ENCODE measurements at places on chromosomes 7 and 10.

DNA sequence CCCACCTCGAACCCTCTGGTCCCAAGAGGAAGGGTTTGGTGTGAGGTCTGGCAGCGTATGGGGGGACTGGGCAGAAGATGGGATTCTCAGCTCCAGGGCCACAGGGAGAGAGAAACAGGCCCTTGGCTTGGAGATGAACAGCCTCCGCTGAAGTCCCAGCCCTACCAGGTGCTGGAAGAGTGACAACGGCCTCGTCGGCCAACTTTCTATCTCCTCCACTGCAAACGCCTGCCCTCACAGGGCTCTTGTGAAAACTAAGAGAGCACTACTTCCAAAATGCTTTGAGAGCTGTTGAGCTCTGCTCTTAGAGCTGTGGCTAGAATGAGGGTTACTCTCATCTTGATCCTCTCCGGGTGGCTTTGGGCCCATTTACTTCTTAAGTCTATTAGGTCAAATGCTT lies 63.5 kb downstream of the AFAP1L2 start:
- no peak for DNase-seq

GRCh38 chr7:117505238-117505637 lies 25.4 kb downstream of the CFTR start:
- DNase-seq: no peak

DNA sequence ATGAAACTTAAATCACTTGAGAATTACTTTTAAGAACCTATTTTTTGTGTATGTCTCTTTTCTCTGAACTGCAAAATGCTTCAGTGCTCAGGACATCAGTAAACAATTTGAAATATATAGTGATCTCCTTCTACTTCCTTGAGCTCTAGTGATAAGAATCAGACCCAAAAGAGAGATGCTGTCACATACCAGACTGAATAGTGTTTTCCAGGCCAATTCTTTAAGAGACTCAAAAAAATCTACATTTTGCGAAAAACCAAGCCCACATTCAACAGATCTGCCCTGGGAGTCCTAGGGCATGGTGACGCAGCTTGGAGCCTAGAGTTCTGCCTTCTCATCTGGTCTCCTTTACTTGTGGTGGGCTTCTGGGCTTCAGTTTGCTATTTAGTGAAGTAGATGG lies 72.1 kb upstream of the SLC13A1 start:
- DNase-seq: no peak

DNA sequence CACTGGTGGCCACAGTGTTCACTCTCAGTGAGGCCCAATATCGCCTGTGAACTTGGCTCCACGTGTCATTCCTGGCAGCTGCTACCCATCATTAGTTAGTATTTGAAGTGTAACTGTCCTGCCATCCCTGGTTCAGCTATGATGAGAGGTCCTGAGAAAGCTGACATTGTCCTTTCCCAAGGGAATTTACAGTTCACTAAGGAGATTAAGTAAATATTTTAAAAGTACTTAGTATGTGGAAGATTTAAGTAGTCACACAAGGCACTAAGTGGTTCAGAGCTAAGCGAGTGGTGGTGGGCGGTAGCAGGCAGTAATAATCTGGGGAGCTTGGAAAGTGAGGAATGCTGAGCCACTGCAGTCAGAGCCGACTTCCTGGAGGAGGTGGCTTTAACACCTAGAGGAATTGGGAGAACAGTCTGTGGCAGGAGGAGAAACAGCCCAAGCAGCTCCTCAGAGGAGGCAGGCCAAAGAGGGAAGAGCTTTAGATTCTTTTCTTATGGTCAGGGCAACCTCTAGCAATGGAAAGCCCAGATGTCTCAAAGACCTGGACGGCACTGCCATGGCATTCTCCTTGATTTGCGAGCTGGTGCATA lies 519.7 kb downstream of the LRMDA start:
- DNase-seq: no peak

DNA sequence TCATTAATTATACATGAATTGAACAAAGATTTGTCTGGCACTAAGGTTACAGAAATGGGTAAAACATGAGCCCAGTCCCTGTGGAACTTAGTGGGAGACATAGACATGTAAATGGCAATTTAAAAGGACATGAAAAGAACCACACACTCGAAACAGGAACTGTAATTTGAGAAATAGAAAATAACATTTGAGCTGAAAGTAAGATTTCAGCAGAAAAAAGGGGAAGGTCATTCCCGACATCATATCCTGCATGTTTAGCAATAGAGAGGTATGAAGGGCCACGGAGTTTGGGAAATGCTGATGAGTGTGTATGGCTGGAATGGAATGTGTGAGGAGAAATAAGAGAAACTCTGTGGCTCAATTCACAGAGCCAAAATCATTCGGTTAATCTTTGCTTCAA lies 175.4 kb upstream of the AHR start:
- DNase-seq: no peak

DNA sequence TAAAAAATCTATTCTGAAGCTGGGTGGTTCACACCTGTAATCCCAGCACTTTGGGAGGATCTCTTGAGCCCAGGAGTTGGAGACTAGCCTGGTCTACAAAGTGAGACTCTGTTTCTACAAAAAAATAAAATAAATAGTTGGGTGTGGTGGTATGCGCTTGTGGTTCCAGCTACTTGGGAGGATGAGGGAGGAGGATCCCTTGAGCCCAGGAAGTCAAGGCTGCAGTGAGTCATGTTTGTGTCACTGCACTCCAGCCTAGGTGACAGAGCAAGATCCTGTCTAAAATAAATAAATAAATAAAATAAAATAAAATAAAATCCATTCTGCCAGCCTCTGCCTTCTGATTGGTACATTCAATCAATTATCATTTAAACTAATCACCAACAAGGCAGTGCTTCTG lies 17.5 kb downstream of the ZNF33A start:
- no peak for DNase-seq

- DNase-seq: no peak
Measured at GRCh38 chr7:118938845-118939244, 714.3 kb downstream of the ANKRD7 start.

- no peak for DNase-seq
Measured at GRCh38 chr10:119694608-119695007, 31.2 kb upstream of the INPP5F start.

GRCh38 chr10:103752680-103753248 lies 102.6 kb downstream of the SH3PXD2A start:
- no peak for DNase-seq

DNA sequence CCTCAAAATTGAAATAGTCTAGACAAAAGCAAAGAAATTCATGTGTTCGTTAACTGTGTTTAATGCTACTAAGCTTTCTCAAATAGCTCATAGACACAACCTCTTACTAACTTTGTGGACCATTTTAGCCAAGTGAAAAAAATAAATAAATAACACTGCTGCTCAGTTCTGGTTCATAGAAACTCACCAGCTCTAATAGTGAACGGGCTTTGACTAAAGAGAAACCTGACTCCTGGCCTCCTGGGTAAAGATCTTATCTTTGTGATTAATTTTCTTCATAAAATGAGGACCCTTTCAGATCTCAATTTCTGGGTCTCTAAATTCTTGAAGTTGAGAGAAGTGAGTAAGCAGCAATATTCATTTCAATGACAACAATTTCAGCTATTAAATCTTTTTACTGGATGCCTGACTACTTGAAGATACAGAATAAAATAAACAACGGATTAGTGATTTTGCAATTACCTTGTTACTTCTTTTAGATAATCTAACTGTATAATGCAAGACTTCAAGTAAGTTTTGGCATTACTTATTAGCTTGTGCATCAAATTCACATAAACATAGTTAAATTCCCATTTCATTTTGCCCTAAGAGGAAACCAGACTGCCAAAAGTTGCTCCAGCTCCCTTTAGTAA lies 3.1 kb downstream of the CADPS2 start:
- no peak for DNase-seq

GRCh38 chr7:120927454-120928103 lies 23.0 kb upstream of the ING3 start:
- DNase-seq: no peak

GRCh38 chr7:1548438-1548831 lies 7.6 kb downstream of the TMEM184A start:
- no peak for DNase-seq

DNA sequence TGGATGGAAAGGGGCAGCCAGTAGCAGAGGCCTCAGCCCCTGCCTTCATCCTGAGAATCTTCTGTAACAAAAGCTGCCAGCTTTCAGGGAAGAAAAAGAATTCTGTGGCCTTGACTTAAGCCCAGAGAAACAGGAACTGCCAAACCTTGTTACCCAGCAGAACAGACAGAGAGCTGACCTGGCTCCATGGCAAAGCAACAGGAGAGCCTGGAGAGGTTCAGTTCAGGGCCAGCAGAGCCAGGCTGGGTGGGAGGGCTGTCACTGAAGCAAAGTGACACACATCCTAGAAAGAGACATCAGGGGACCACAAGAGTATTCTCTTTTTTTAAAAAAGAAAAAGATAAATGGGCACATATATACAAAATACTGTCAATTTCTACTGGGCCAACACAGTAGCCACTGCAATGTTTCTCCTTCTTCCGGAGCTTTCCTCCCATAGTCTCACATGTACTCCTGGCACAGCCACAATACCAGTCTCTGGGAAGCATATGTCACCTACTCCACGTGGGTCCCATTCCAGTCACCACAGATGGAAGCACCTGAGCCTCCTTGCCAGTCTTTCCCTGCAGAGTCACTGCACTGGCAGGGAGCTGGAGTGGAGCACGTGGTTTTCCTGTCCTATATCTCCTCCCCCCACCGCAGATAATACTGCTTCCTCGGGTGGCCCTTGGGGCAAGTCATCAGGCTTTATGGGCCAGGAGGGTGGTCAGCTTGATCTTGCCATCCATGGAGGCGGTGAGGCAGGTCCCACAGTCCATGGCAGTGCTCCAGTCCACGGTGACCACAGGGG lies 15.2 kb upstream of the CYREN start:
- peak; percentile 54 for DNase-seq

- DNase-seq: no peak
Measured at GRCh38 chr7:8094164-8095140, 125.9 kb downstream of the GLCCI1 start.

DNA sequence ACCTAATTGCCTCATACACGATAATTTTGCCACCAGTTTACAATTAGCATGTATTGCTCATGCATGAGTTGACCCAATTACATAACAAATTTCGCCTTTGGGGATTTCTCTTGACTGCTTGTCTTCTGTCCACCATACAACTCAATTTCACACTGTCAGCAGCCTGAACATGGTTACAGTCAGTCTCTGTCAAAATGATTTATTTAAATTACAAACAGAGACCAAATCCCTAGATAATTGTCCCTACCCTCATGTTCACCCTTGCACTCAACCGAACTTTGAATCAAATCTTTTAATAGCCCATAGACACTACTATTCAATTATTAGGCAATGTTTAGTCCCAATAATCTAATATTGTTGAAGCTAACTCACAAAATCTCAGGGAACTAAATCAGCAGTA lies 59.7 kb upstream of the NEBL start:
- no peak for DNase-seq

DNA sequence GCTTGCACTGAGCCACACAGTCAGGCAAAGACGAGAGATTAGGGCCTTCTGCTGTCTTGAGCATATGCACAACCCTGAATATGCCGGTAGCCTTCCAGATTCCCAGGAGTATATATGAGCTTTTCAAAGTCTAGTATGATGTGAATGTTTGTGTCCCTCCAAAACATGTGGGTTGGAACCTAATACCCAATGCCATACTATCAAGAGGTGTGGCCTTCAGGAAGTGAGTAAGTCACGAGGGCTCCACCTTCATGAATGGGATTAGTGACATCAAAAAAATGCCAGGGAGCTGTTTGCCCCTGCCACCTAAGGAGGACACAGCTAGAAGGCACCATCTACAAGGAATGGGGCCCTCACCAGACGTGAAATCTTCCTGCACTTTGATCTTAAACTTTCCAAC lies 105.2 kb downstream of the CH25H start:
- DNase-seq: no peak

- DNase-seq: no peak
Measured at GRCh38 chr7:134632937-134633540, 13.6 kb upstream of the BPGM start.

DNA sequence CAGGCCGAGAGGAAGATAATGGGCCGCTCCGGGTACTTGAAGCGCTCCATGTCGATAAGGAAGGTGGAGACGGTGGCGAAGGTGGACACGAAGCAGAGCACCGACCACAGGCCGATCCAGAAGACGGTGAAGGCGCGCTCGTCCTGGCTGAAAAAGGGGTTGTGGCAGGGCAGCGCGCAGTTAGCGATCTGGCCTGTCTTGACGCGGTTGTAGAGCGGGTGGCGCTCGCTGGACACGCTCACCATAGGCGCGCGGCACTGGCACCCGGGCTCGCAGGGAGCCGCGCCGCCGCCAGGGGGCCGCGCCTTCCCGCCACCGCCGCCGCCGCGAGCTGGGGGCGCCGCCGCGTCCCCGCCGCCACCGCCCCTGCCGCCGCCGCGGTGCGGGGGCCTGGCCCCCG lies 1.6 kb downstream of the FZD8 start:
- no peak for DNase-seq

DNA sequence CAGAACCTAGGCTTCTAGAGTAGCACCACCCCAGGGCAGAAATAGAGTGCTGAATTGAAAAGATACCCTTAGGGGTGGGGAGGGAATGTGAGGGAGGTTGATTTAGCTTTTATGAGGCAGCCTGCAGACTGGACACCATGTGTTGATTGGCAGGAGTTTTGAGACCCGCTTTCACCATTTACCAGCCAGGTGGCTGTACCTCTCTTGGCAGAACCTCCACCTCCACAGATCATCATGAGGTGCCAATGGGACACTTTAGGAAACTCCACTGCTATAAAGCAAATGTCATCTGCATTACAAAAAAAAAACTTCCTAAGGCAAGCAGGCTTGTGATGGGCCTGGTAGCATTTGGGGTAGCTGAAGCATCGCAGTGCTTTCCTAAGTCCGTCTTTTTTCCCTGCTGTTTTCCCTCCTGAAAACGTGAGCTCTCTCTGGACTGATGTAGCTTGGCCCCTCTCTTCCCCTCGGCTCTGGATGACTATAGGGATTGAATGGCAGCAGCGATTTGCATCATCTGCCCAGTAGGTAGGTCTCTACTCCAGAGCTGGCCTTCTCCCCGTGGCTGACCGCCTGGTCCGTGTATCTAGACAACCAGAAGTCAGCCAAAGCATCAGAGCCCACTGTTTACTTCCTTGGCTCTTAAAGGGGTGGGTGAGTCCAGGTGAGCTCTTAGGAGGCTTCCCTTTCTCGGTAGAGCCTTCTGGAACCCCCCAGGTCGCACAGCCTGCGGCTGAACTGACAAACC lies 1.3 kb downstream of the PCBD1 start:
- no peak for DNase-seq

GRCh38 chr7:54972733-54973294 lies 46.0 kb upstream of the EGFR start:
- DNase-seq: no peak

GRCh38 chr10:122279725-122280141 lies 8.6 kb downstream of the BTBD16 start:
- no peak for DNase-seq

GRCh38 chr10:79560160-79560709 lies at the start of gene SFTPA2:
Gene SFTPA2, minus strand, starts transcription at chr10:79560407. Its CDS starts 924 bp downstream, at chr10:79559483.
- DNase-seq: no peak

GRCh38 chr7:101729241-101729883 lies 88.1 kb upstream of the CUX1 start:
- DNase-seq: no peak

GRCh38 chr7:100389437-100390088 lies 16.3 kb downstream of the PILRA start:
- no peak for DNase-seq

- DNase-seq: no peak
Measured at GRCh38 chr7:158424011-158424410, 163.6 kb downstream of the PTPRN2 start.
